ENCODE measurements at places on chromosomes 2 and 18. TPM values are rescaled to one million over a fixed set of nuclear protein-coding genes. Genes with fewer than 3 reads are reported as not detected.

The PJVK gene
- 5.9 TPM for total RNA-seq

The DES gene
- 318 TPM for total RNA-seq

The LCT gene
- under 0.01 TPM for total RNA-seq

The TCF23 gene
- total RNA-seq, result 0.20 TPM

The CRYGC gene
- total RNA-seq, result not detected

DNA sequence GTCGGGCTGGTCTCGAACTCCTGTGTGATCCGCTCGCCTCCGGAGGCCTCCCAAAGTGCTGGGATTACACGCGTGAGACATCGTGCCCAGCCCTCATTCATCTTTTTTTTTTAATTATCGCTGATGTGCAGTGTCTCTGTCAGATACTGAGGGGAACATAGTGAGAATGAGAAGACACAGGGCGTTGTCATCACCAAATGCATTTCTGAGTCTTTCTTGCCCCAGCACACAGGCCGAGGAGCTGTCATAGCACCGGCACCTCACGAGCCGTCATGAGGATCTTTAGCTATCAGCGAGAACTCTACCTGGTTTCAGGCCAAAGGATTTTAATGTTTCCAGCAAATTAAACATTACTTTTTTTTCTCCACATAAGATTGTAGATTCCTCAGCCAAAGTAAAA, 548.0 kb upstream of the SOX11 start:
- DNase-seq, result no peak

- DNase-seq, result no peak
Observed at GRCh38 chr2:242075168-242075567, 205.6 kb downstream of the RTP5 start.

DNA sequence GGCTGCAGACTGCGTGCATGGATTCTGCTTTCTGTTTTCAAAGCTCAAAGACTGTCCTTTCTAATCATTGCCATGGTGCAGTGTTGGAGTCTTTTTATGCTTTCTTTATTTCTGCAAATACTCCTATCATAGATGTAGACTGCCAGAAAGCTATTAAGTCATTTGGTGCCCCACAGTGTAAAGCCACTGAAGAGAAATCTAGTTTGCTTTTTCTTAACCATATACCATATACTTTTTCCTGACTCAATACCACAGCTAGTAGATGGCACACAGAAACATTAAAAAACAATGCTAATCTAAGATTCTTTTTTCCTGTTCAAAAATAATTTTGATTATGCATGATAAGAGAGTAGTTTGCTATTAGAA, 109.9 kb upstream of the RAB27B start:
- no peak for DNase-seq

GRCh38 chr2:209917154-209917771, 85.2 kb upstream of the RPE start:
- no peak for DNase-seq

DNA sequence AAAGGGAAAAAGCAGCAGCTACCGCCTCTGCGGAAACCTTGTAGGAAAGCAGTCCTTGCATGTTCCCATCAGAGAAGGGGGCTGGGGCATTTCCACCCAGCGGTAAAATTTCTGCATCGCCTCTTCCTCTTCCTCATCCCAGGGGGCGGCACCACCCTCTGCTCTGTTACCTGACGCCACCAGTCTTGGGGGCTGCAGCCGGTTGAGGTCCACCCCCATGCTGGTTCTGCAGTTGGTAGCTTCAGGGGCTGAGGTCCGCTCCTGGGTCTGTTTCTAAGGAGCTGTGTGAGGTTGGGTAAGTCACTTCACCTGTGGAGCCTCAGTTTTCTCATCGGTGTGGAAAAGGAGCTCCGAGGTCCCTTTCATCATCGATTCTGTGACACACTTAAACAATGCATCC, 14.2 kb upstream of the AGAP1 start:
- no peak for DNase-seq

GRCh38 chr2:181314551-181314950, 142.6 kb upstream of the ITGA4 start:
- no peak for DNase-seq

GRCh38 chr18:48497863-48498262, 41.0 kb upstream of the CTIF start:
- no peak for DNase-seq

GRCh38 chr2:69771461-69771860, 29.5 kb downstream of the ANXA4 start:
- DNase-seq, result no peak

DNA sequence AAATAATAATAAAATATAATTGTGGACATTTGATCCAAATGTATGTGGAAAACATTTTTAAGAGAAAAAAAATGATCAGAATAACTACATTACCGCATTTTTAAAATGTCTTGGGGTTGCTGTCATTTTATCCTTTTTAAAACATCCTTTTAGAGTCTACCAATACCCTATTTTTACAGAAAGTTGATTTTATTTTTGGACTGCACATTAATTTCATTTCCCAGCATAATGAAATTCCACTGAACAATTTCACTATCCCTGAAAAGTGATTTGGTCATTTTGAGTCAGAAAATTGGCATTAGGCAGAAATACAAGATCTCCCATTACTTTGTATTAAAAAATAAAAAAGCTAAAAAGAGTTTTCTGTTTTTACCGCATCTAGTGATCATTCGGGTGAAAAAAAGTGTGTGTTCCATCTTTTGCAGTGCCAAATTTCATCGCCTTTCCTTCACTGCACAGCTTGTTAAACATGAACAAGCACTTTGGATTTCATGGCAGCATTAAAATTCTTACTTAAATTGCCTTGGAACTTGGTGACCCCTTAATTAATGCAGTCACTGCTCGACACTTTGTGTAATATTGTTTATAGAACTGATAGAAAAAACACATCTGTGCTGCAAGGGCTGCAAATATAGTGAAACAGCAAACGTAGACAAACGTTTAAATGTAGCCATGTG, 611.7 kb downstream of the TSN start:
- DNase-seq, result no peak

DNA sequence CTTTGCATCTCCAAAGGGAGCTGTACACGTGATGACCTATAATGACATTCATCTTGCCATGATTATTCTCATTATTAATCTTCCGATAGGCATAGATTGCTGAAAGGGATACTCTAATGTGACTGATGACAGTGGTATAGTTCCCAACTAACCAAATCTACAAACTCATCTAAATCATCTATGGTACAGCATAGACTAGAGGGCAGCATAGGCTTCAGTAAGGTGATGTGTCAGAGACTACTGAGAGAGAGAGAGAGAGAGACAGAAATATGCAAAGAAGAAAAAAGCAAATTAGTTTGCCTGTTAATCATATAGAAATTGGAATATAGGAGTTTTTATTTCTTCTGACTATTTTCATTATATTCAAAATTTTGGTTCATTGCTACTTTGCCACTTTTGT, 89.3 kb downstream of the CSRNP3 start:
- DNase-seq, result no peak

DNA sequence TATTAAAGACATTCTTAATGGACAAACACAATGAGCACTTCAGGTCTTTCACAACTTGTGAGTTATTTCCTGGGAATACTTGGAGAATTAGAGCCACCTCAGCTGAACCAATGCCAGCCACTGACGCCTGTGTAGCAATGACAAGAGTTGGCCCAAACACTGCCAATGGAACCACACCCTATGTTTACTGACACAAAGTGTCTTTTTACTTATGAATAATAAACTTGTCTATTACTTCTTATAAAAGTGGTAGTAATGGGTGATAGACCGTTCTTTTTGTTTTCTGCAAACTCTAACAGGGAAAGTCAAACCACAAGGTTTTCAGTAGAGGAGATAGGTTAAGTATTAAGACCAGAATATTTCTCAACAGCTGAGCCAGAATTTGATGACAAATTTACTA, 12.5 kb upstream of the CHAC2 start:
- DNase-seq, result no peak

- no peak for DNase-seq
Observed at GRCh38 chr2:64402876-64403275, 51.1 kb upstream of the LGALSL start.

- no peak for DNase-seq
Observed at GRCh38 chr2:79453918-79454317, 58.9 kb upstream of the CTNNA2 start.

DNA sequence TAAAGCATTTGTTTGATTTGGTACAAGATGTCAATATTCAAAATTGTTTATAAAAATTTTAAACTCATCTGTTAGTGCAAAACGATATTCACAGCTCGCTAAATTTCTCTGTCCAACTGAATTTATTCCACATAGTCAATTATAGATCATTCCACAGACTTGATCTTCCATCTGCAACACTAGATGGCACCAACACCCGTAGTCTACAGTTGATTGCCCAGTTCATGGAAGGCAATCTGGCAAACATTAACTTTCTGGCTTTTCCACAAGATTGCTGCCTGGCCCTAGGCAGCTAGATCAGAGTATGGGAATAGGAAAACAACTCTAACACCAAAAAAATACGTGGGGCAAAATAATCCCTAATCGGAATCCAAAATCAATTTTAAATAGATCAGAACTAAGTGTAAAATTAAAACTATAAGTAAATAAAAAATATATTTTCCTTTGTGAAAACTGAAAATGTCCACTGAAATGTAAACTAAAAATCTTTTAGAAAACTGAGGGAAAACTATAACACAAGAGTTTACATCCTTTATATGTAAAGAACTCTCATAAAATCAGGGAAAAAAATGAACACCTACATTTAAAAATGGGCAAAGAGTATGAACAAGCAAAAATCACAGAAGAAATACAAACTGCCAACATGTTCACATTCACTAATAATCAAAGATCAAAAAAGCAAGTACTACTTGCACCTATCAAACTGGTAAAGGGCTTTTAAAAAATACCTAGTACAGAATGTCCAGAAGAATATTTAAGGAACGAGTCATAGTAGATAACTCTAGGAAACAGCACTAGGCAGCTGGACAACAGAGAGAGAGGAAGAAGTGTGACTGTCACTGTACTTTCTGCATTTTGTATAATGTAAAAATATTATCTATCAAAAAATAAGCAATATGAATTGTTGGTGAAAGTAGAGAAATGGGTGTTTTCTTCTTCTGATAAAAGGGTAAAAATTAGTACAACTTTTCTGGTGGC, 35.0 kb downstream of the RTN4 start:
- DNase-seq, result peak; percentile 28

DNA sequence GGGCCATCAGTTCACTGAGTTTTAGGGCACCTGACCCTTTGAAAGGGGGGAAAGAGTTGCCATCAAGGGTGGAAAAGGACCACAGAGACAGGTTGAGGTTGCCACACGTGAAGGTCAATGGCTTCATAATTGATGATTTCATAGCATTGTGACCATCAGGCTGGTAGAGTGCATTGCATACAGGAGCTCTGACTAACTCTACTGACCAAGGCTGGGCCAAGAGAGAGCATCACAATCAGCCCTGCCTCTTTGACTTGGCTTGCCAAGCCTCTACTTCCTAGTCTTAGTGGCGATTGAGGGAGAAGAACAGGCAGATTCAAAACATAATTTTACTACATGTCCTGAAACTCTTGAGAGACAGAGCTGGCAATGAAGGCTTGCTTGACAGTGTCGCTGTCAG, 5.8 kb upstream of the TNP1 start:
- DNase-seq, result no peak

DNA sequence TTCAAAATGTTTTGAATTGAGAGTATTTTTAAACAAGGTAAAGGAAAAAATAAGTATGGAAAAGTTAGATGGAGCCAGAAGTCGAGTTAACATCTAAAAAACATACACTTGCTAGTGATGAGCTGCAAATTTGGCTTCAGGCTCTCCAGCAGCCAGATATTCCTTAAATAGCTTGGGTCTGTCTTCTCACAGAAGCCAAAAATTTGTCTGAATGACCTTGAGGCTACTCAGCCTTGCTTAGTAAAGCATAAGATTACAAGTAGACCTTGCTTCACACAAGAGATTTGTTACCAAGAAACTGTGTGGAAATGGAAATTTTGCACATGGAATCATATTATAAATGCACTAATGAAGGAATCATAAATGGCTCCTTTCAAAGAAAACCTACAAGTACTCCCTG, 40.8 kb upstream of the GRB14 start:
- DNase-seq, result no peak

GRCh38 chr2:100303744-100304143, 18.6 kb downstream of the LONRF2 start:
- DNase-seq, result no peak

DNA sequence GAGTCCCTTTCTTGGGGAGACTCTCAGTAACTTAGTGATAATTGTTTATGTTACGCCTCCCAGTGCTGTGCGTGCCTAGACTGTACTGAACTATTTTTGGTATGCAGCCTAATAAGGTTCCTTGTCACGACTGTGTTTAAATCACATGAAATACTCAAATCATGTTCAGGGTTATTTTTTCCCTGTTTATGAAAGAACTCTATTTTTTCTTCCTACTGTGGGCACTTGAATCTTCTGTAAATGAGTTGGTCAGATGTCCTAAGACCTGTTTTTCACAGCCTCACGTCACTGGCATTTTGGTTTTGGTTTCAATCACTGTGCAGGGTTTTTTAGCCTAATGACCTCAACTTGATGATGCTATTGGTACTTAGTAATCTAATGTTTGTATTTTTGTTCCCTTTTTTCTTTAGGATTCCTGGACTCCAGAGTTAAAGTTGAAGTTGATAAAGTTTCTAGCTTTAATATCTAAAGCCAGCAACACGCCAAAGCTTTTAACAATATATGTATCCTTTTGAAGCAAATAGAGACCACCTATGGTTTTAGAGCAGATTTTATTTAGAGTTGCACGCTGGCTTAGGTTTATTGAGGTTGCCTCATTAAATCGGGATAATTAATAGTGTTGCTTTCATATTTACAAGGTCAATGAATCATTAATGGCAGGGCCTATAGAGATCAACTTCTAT, 24.0 kb downstream of the ARMC9 start:
- peak; percentile 14 for DNase-seq

- no peak for DNase-seq
Observed at GRCh38 chr2:131155208-131155855, 50.2 kb downstream of the PLEKHB2 start.

DNA sequence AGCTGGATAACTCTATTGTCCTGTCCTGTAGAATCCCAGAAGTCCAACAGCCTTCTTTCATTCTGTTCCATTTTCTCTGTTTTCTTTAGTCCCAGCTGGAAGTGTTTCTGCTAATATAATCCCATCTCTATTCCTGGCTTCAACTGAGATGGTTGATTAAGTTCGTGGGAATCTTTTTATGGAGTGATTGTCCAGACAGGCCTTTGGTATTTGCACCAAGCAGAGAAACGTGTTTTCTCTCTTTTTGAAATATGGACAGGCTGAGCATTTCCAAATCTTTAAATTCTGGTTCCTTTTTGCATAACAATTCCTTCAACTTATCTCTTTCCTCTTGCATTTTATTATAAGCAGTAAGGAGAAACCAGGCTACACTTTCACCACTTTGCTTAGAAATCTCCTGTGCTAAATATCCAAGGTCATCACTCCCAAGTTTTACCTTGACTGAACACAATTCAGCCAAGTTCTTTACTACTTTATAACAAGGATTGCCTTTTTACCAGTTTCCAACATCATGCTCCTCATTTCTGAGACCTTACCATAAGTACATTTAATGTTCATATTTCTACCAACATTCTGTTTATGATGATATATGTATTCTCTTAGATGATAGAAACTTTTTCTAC, 108.8 kb downstream of the ZFP36L2 start:
- no peak for DNase-seq

Measured in skin of body (tissue), 3 donors.